ENCODE measurements at places on chromosomes 2 and 18.

GRCh38 chr2:237896507-237896892 lies 37.1 kb downstream of the RAMP1 start:
- no peak for DNase-seq

- no peak for DNase-seq
These were observed 1802.0 kb downstream of the SUCLG1 start for GRCh38 chr2:82657106-82657505.

DNA sequence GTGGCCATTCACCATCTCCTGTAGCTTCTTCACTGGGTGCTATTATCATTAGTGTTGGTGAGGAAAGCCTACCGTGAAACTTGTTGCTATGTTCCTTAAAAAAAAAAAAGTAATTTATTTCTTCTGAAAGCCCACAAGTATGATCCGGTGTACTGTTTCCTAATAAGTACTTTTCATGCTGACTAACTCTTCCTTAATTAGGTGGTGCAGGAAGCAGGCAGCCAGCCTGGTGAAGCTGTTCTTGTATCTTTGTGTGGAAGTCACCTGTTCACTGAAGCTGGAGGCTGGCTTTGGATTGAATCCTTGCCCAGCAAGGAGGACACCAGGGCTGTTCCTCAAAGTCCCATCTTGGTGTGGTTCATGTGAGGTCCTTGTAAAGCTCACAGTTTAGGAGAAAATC lies 321.7 kb upstream of the THSD7B start:
- no peak for DNase-seq

DNA sequence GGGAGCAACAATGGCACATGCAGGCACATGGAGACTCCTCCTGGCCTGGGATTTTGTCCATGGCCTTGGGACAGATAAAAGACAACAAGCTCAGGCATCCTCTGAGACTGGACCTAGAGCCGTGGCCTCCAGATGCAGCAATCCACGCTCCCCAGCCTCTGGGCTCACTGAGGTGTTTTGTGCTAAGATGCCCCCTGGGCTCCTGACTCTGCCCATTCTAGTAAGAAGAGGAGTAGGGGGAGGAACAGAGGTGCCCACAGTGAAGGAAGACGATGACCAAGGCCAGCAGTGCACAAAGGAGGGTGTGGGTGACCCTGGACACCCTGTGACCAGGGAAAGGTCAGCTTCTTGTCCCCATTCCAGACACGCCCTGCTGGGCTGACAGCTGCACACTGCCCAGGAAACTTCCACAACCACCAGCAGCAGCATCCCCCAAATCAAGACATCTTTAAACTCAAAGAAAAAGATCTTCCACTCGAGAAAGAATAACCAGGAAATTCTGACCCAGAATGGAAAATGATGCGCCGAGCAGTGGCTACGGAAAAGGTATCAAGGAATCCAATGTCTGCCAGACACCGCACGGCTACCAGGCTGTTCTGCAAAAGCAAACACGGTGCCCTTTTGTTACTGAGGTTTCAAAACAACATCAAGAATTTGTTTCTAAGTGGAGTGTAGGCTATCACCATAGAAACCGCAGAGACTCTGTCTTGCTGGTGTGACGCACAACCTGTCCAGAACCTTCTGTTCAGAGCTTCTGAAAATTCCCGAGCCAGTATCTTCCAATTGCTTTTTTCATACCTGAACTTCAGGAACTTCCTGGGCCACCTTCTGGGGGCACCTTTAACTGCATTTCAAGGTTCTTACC lies 65.5 kb downstream of the ZNF516 start:
- DNase-seq, result no peak

- no peak for DNase-seq
These were observed 138.9 kb upstream of the NRP2 start for GRCh38 chr2:205543262-205543843.

- no peak for DNase-seq
These were observed 33.3 kb downstream of the RBMS1 start for GRCh38 chr2:160460333-160460731.

- no peak for DNase-seq
These were observed 646 bp downstream of the ALS2 start for GRCh38 chr2:201779901-201780673.

DNA sequence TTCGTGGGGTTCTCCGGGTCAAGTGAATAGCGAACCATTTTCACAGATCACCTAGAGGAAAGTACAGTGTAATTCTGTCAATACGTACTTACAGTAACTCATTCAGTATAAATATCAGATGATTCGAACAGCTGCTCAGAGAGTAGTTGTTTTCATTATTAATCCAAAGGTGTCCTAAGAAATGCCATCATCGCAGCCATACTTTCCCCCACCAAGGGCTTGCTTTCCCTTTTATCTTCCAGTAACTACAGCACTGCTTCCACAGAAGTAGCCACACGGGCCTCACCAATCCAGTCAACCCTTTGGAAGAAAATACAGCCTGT lies 4.5 kb upstream of the C18orf32 start:
- DNase-seq, result no peak

DNA sequence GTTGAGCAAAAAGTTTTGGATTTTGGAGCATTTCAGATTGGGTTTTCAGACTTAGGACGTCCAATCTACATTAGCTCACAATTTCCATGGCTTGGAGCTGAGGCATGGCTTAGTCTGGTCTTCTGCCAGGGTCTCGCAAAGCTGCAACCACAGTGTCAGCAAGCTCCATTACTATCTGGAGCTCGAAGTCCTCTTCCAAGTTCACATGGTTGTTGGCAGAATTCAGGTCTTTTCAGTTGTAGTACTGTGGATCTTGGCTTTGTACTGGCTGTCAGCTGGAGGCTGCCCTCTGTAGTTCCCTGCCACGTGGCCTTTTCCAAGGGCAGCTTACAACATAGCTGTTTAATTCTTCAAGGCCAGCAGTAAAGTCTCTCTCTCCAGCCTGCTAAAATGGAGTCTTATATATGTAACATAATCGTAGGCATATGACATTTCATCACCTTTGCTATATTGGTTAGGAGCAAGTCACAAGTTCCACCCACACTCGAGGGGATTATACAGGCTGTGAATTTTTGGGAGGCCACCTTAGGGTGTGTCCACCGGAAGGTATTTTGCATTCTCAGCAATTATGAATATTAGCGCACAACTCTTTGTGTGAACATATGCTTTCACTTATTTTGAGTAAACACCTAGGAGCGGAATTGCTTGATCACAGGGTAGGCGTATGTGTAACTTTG lies 41.5 kb upstream of the EPC2 start:
- DNase-seq, result no peak

DNA sequence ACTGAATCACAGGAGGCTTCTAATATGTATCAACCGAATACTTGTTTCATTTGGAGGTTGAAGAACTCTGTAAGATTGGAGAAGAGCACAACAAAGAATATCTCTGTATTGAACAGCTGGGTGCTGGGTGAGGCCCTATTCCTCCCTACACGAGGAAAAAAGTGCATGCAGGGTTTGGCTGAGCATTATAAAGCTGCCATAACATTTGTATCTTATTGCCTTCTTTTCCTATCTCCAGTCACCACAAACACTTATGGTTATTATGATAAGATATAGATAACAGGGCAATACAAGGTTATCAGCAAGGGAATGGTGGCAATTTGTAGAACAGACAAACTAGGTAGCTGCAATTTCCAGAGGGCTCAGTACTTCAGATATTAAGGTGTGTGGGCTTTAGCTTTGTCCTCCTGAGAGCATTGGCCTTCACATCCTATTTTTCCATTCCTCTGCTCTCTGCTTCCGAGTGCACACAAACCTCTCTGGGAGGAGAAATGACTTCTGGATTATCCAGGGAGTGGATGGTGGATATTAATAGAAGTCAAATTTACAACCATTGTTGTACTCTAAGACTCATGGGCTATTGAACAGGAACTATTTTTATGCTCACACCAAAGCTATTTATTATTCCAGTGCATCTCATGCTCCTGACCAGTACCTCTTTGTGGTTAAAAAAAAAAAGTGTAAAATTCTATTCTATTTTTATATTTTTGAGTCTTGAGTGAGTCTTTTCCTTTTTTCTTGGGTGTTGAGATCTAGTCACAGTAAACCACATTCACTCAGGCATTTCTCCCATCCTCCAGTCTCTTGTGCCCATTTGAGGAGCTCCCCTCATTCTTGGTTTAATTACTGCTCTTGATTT lies 248.4 kb downstream of the ETAA1 start:
- DNase-seq, result no peak

DNA sequence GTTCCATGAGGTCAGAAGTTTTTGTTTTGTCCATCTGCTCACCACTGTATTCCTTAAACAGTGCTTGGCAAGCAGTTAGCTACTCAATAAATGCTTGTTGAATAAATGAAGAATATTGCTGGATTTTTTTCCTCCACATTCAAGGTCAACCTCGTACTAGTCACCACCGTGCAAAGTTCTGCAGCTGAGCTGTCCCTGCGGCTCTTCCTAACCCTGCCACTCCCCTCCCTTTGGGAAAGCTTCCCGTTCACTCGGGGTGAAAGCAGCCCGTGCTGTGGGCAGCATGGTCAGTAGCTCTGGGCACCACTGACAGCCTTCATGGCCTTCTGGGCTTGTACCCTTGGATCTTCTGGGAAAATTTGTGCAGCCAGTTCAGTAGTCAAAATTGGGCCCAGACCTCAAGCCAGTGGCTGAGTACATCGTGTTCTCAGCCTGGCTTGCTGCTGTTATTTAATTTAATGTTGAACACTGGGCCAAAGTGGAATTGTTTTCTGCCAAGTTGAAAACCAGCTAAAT lies 469.3 kb upstream of the RAB12 start:
- DNase-seq, result no peak

- no peak for DNase-seq
These were observed 156.1 kb downstream of the FAM210A start for GRCh38 chr18:13570216-13570615.

GRCh38 chr2:70118798-70119454 lies 31.6 kb downstream of the PCBP1 start:
- DNase-seq, result no peak

- no peak for DNase-seq
These were observed 102.9 kb upstream of the EPB41L3 start for GRCh38 chr18:5646739-5647138.

DNA sequence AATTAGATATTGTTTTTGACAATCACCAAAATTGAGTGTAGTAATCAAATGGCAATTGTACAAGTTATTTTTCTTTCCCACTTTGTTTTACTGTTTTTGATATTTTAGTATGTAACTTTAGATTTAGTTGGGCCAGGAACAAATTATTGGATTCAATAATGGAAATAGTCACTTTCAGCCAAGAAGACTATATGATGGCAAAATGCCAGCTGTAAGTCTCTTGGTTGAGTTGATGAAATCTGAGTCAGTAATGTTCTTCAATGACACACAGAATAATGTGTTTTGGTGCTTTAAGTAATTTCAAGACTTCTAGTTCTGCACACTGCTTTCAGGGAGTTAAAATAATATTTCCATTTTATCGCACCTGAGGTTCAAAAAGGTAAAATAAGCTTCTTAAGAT lies 2022.0 kb upstream of the CELF4 start:
- DNase-seq, result no peak

DNA sequence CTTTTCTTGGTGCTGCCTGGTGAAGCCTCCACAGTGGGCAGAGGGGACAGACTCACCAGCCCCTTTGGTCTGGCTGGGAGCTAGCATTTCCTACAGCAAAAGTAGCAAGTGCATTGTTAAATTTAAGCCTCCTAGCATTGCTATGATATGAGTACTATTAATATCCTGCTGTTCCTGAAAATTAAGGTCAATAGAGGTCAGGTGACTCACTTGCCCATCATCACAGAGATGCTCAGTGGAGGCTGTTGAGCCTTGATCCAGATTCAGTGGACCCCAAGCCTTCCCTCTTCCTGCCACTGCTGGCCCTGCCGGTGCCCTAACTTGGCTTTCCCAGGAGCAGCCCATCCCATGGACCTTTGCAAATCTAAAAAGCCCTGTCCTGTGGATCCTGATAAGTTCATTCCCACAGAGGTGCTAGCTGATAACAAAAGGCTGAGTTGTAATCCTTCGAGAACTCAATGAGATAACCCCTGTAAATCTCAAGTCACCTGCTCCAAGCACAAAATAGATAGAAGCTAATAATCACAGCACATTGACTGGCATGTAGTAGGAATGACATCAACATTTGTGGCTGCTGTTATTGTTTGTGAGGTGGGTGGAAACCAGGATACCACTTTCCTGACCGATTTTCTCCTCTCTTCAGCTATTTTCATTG lies 84.4 kb downstream of the THNSL2 start:
- no peak for DNase-seq

DNA sequence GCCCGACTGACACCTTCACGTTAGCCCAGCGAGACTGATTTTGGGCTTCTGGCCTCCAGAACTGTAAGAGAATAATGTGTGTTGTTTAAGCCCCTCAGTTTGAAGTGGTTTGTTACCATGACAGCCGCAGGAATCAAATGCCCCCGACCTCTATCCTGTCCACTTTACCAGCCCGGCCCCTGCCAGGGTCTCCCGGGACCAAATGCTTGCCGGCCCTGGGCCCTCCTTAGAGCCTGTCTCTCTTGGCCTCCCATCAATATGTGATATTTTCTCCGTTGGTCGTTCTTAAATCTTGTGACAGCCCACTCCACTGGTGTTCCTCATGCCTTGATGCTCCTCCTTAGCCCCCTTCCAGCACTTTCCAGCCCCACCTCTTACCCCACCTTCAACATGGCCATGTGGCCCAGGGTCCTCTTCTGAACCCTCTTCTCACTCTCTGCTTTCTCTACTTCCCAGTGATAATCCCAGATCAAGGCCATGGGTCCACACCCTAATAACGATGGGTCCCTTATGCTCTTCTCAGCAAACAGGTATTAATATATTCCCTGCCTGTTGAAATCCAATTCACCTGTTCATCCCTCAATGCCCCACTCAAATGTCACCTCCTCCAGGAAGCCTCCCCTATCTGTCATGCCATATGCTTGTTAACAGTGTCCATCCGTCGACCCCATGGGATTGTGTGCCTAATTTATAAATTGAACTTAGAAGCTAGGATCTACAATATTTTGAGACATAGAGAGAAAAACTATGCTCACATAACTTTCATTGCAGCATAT lies 192.8 kb downstream of the ZFP36L2 start:
- DNase-seq, result no peak

- DNase-seq, result no peak
These were observed 97.5 kb downstream of the STPG4 start for GRCh38 chr2:47057687-47058002.

GRCh38 chr2:55986700-55987440 lies 63.3 kb upstream of the EFEMP1 start:
- no peak for DNase-seq

- no peak for DNase-seq
These were observed 4.3 kb downstream of the SRBD1 start for GRCh38 chr2:45606796-45607195.

GRCh38 chr18:48621815-48622555 lies 83.2 kb downstream of the CTIF start:
- DNase-seq, result no peak

GRCh38 chr2:122530814-122531213 lies 775.4 kb downstream of the TSN start:
- no peak for DNase-seq
